ENCODE measurements at places on chromosomes 5 and 9.

DNA sequence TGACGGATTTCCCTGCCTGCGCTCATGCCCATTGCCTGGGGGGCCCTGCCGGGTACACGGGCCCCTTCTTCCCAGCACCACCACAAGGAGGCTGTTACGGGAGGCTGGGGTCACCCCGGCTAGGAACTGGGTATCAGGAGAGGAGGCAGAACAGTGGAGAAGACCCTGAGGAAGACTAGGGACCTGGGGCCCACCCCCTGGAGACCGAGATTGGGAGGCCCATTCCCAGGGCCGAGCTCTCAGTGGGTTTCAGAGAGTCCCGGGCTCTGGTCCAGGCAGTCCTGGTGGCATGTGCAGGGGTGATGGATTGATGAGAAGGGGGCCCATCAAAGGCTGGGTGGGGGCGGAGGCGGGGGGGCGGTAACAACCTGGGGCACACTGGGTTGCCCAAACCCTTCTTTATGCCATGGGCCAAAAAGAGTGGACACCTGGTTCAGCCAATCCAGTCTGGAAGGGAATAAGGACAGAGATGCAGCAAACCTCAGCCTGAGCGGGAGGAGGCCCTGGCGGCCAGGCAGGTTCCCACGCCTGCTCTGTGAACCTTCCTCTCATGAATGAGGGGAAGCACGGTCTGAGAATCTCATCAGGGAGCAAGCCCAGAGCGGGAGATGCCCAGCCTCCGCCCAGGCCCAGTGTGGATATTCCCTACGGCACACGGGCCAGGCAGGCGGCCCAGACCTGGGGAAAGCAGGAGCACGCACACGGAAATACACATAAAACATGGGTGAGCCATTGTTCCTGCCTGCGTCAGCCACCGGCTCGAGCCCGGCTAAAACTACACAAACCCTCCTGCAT, 785 bp upstream of the P4HA2 start:
- DNase-seq: no peak

DNA sequence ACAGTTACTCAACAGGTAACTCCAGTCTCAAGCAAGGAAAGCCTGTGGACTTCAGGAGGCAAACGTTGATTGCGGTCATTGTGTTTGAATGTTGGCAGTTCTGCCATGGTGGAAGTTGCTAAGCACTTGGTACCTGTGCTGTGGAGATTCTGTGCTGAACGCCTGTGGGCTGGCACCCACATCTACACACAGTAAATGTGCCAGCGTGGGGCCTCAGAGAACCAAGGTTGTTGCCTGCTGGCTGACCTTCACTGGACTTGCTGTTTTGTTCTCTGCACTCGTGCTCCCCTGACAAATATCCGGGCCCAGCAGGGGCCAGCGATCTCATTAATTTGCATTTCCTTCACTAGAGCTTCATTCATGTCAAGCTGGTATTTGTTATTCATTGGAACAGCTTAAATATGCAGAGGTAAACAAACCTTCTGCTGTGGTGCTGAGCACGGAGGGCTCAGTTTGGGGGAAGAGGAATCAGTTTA, 141.8 kb downstream of the PRKACG start:
- DNase-seq: no peak

- DNase-seq: no peak
Observed at GRCh38 chr5:148437249-148437648, 53.5 kb downstream of the FBXO38 start.

DNA sequence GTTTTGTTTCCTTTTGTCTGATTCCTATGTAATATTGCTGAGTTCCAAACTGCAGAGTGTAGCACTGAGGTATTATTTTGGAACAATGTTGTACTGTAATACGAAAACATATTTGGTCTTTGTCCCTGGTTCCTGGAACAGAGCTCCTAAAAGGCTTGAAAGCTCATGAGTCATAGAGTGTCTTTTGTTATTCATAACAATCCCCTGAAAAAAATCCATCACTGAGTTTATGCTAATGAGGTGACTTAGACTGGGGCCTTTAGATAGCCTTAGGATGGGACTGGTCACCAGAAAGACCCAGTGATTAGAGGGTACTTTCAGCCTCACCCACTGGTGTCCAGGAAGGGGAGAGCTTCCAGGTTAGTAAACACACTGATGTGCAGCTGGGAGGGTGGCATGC, 132.7 kb upstream of the POU5F2 start:
- DNase-seq: no peak

DNA sequence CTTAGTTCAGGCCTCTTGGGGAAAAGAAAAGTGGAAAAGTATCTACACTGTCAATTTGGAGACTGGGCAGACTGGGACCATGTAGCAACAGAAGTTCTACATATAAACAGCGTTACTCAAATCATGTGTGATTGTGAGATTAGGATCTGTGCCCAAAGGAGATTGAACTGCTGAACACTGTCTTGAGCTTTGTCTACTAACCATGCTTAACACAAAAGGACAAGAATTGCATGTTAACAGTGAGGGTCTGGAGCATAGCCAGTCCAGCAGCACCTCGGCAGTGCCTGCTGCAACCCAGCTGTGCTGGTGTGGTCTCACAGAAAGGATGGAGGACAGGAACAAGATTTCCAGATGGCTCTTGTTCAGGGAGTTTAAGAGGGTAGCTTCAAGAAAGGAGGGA, 5.7 kb downstream of the PAM start:
- no peak for DNase-seq

GRCh38 chr9:133049043-133049442, 12.7 kb upstream of the CEL start:
- DNase-seq: no peak

GRCh38 chr5:143659599-143660238, 152.2 kb upstream of the HMHB1 start:
- DNase-seq: no peak
